Stimulated activated CD8-positive, alpha-beta memory T cell treated with anti-CD3 and anti-CD28 coated beads, Interleukin-4, amount 100 ng/mL, for 1 hour (primary cell): ENCODE measurements at places on chromosomes 1 and 21.

- peak; percentile 50 for DNase-seq
These were observed 45.5 kb downstream of the CD46 start for GRCh38 chr1:207797229-207797973.

DNA sequence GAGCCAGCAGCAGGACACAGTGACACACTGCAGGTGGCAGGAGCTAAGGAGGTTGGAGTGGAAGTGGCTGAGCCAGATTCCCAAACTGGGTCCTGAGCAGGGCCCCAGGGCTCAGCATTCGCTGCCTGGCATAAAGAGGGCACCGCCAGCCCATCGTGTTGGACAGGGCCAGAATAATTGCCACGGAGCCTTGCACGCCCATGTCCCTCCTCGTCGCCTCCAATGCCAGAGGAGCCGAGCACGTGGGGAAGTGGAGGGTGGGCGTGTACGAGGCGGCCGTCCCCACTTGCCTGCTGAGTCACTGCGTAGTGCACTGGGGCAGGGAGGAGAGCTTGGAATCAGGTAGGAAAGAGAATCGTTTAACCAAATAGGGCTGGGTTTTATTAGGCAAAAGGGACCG lies 26.1 kb upstream of the LRRC47 start:
- DNase-seq: no peak

- DNase-seq: no peak
These were observed 57.3 kb upstream of the HIVEP3 start for GRCh38 chr1:41975850-41976569.

- DNase-seq: no peak
These were observed 255.8 kb downstream of the RHOU start for GRCh38 chr1:228990906-228991569.

- DNase-seq: no peak
These were observed 133.3 kb downstream of the XPR1 start for GRCh38 chr1:180765151-180765550.

- no peak for DNase-seq
These were observed 71.0 kb downstream of the MAB21L3 start for GRCh38 chr1:116182019-116182714.

DNA sequence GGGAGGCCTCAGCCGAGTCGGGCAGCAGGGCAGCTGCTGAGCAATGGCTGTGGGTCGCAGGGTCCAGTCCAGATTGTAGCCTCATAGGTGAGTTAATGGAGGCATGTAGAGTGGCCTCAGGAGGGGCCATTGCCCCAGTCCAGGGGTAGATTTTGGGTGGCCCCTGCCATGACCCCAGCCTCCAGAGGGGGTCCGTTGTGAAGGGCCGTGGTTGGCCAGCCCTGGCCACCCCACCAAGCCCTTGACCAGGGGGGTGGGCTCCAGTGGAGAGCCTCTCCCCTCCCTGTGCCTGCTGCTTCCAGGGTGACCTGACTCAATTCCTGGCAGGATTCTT lies 26.1 kb downstream of the TRPM2 start:
- DNase-seq: no peak

GRCh38 chr1:3837685-3838084 lies 19.3 kb downstream of the CEP104 start:
- no peak for DNase-seq

GRCh38 chr1:181094416-181095212 lies 6.1 kb downstream of the IER5 start:
- no peak for DNase-seq

DNA sequence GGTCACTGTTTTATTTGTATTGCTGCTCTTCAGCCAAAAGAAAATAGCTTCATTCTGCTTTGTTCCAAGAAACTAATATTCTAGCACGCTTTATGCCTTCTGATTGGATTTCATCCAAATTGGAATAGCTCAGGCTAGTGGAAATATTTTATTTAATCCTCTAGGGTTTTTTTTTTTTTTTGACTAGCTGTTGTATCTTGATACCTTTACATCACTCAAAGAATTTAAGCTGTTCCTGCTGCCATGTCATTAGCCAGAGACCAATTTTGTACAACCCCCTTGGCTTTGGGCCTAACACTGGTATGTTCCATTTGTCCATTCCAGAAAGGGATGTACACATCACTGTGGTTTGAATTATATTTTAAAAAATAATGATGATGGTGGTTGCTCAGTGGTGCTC lies 103.0 kb downstream of the DISC1 start:
- DNase-seq: no peak

GRCh38 chr1:234395297-234395696 lies 22.0 kb downstream of the COA6 start:
- no peak for DNase-seq

GRCh38 chr1:156808186-156809030 lies 8.2 kb downstream of the SH2D2A start:
- no peak for DNase-seq

DNA sequence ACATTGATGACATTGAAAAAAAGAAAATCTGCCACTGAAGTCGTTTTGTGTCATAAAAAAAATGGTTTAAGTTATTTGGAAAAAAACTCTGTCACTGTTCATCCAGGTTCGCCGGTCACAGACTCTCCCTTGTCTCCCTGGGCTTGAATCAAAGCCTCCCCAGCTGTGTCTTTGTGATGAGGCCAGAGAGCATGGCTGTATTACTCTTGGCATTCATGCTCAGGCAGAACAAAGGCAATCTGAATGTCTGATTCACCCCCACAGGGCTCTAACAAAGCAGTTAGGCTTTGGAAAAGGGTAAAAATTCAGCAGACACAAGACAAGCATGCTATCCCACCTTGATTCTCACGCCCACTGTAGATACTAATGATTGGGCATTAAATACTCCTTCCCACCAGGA lies 304.3 kb upstream of the PLD5 start:
- no peak for DNase-seq

DNA sequence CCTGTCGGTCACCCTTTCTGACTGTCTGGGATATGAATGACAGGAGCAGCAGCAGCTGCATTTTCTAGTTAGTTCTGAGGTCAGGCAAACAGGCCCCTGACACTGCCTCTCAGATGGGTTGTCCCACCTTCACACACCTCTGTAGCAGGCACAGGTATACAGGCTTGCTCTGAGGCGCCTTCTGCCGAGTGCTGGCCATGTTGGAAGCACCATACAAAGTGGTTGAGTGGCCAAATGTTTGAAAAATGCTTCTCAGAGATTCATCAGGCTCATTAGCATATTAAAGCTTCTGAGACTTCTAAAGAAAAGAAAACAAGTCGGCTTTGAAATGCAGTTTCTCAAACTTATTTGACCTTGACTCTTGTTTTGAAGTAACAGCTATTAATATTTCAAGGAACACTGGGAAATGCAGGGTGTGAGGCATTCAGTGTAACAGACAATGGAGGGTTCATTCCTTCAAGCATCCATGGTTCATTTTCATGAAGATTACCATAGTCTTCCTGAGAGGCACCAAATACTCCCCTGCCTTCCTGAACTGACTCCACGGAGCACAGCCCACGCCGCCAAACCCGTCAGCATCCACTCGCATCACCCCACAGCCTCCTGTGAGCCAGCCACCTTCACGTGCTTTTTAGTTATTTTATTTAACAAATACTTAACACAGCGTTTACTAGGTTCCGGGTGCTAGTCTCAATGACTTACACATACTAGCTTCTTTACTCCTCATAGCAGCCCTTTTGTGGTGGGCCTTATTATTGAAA lies 81.8 kb downstream of the KCNN3 start:
- no peak for DNase-seq

GRCh38 chr1:184574588-184574987 lies 180.1 kb downstream of the EDEM3 start:
- no peak for DNase-seq

DNA sequence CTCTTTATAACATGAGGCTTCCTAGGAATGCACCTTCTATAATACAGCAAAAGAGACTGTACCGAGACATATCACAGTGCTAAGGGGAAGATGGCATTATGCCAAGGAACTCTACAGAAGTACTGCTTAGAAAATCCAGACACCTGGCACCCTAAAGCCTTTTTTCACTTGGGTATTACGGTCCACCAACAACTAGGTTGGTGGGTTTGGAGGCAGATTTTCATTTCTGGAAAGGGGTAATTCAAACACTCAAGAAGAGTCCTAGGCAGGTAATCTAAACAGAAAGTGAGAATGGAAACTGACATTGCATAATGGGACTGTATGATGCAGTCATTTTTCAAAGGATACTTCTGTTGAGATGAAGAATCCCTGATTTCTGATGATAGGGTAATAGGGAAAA lies 19.6 kb downstream of the SCMH1 start:
- no peak for DNase-seq

DNA sequence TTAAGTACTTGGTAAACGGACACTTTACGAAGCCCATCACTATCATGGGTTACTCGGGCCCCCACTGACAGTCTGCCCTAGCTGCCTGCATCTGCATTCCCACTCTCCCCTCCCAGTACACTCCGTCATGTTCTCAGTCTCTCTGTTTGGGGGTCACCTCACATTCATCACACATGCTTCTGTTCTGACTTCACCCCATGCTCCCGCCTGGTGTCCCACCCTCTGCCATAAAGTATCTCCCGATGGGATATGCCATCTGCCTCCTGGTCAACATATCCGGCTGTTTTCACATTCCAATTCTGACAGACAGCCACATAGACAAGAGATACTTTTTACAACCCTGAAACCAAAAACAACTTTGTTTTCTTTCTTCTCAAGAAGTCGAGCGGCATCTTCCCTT lies 1.0 kb downstream of the OLFML2B start:
- DNase-seq: no peak

- DNase-seq: no peak
These were observed 64.8 kb downstream of the DHRS3 start for GRCh38 chr1:12552951-12553921.

- no peak for DNase-seq
These were observed 53.1 kb downstream of the LMX1A start for GRCh38 chr1:165303386-165303785.

DNA sequence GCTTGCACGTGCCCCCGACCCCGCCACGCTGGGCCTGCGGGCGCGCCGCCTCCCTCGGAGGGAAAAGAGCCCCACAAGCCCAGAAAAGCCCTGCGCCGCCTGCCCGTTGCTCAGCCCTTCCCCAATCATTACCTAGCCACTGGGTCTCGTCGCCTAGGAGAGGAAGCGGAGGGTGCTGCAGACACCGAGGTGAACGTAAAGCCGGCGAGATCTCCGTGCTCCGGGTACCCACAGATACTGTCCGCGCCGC lies at the start of gene ENO1:
Gene ENO1 (minus strand): TSS at position 239 of the 250 bp plus-strand sequence. CDS start 3,778 bp downstream, outside the sequence.
- DNase-seq: no peak

DNA sequence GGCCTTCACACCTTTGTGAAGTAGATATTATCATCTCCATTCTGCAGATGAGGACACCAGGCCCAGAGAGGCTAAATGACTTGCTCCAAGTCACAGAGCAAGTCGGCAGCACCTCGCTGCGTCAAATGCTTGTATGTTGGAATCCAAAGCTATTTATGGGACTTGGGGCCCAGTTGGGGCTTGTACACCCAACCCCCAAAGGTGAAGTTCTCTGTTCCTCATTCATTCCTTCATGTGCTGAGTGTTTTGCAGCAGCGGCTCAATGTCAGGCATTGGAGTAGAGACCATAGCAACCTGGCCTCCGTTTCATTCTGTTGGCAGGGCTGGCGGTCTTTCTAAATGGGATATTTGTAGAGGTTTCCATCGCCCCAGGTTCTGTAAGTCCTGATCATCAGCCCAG lies 113.4 kb upstream of the SLC25A33 start:
- no peak for DNase-seq

- DNase-seq: no peak
These were observed 1.4 kb downstream of the LRRN2 start for GRCh38 chr1:204684206-204684570.

DNA sequence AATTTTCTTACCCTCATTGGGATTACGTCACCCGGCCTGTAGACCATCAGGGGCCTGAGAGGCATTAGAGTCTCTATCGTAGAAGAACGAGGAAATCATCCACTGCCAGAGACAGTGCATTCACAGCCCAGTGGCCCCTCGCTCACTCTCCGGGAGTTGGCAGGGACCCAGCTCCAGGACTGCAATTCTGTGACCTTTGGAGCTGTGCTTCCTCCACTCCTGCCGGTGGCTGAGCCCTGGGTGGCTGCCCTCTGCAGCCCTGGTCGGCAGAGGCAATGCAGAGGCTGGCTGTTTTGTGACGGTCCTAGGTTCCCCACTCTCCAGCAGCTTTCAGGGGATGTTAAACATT lies 12.7 kb downstream of the SLC37A1 start:
- DNase-seq: no peak

DNA sequence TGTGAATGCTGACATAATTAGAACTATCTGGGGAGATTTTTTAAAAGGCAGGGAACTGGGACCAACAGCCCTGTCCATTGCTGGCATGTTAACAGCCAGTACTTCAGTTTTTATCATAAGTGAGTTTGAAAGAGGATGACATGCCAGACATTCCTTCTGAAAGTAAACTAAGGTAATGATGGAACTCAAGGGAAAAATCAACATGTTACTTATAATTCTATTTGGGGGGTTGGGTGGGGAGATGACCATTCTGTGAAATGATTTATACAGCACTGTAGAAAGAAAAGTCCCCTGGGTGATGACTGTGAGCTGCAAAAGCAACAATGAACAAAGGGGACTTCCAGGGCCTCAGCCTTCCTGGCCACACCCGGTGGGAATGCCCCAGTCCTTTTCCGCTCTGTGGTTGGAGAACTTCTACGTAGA lies 5.4 kb upstream of the LAMC2 start:
- no peak for DNase-seq

- no peak for DNase-seq
These were observed 56.5 kb upstream of the BCAR3 start for GRCh38 chr1:93738075-93738622.

- DNase-seq: no peak
These were observed 1017.0 kb upstream of the TMPRSS15 start for GRCh38 chr21:19420565-19420964.

DNA sequence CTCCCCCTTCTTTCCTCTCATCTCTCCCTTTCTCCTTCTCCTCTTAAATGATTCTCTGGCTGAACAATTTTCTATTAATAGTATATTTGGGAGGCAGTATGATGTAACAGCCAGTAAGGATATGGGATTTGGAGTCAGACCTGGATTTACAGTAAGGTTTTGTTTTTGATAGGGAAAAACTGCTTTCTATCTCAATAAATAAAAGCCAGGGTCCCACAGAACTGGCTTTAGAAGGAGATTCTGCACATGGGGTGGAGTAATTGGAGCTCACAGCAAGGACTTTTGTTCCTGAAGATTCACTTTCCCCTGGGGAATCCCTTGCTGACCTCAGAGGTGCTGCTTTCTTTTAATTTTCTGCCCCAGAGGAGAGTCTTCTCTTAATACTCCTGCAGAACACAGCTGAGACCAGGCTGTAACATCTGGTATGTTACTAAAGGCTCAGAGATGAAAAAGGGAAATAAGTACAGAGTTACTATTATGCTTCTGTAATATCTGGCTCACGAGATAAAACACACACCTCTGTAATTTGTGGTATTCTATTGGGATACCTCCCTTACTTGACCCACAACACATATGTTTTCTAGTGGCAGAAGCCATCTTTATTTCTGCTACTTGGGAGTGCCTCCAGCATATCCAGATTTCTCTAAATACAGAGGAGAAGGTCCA lies 13.4 kb downstream of the EPB41 start:
- no peak for DNase-seq

- DNase-seq: no peak
These were observed 171.4 kb upstream of the GORAB start for GRCh38 chr1:170360601-170361000.

GRCh38 chr1:206568256-206568655 lies 44.0 kb downstream of the EIF2D start:
- no peak for DNase-seq

GRCh38 chr1:40317394-40318074 lies 448 bp upstream of the COL9A2 start:
- DNase-seq: no peak

- DNase-seq: no peak
These were observed 210.1 kb upstream of the PTGFR start for GRCh38 chr1:78280626-78281025.
